ENCODE measurements at places on chromosomes 6 and 20.
A peak's percentile ranks its signal among the peaks of the same experiment; 100 is the strongest.

DNA sequence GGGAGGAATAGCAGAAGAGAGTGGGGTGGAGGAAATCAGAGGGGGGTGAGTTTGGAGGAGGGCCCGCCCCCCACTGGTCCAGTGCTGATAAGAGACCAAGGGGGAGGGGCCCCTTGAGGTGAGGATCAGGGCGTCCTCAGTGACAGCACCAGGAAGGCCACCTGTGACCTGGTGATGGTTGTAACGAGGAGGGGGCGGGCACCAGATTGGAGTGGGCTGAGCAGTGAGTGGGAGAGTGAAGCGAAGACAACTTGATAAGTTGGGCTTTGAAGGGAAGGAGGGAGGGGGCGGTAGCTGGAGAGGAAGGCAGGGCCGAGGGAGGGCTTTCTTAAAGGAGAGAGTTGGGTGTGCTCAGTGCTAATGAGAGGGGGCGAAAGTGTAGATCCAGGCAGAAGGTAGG lies 30.7 kb downstream of the CDH22 start:
- DNase-seq, result no peak

- DNase-seq, result no peak
These were observed 142.5 kb upstream of the RUNX2 start for GRCh38 chr6:45185403-45186251.

GRCh38 chr6:35096129-35096862 lies 44.8 kb downstream of the TCP11 start:
- no peak for DNase-seq

DNA sequence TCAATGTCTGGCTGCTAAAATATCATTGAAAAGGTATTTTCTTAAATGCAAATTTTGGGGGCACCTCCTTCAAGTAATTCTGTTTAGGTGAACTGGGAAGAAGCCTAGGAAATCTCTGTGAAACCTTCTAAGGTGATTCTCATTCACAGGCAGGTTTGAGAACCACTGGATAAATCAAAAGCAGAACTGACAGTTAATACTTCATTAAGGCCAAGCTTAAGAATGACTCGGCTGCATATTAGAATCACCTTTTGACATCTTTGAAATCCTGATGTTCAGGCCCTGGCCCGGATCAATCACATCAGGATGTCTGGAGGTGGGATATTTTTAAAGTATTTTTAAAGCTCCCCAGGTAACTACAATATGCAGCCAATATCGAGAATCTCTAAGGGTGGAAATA lies 50.6 kb downstream of the FKBP1C start:
- DNase-seq, result no peak

GRCh38 chr6:7390226-7390878 lies 744 bp downstream of the RIOK1 start:
- DNase-seq, result no peak

DNA sequence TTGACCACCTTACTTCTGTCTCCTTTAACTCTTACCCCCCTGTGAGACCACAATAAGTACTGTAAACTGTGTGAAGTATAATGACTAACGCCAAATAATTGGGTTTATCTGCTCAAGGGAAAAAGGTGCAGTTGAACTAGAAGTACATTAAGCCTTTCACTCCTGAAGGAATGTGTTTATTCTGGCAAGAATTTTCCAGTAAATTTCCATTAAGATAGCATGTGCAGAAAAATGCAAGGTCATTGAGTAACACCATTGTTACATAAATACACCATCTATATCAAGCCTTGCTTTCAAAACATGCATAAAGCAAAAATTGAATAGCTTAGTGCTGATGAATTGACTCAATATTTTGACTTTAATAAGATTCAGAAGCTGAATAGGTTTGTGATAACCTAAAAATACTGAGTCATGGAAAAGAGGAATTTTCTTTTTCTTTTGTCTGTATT lies 65.4 kb downstream of the ARHGAP18 start:
- no peak for DNase-seq

DNA sequence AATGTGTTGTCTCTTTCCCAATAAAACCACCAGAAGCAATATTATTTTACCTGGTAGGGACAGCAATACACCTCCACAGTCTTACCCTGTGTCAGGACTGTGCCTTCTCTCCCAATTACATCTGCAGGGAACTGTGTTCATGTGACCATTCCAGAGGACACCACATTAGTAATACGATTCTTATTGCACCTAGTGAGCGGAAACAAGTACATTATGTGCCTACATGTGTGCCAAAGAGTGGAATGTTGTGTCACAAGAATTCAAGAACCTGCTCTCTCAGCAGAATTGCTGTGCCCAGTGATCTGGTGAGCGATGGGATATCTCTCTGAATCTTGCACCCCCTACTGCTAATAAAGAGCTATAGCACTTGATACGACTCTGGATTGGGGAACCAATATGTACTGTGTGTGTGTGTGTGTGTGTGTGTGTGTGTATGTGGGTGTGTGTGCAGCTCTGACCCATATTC lies 57.4 kb upstream of the FOXC1 start:
- DNase-seq, result no peak

DNA sequence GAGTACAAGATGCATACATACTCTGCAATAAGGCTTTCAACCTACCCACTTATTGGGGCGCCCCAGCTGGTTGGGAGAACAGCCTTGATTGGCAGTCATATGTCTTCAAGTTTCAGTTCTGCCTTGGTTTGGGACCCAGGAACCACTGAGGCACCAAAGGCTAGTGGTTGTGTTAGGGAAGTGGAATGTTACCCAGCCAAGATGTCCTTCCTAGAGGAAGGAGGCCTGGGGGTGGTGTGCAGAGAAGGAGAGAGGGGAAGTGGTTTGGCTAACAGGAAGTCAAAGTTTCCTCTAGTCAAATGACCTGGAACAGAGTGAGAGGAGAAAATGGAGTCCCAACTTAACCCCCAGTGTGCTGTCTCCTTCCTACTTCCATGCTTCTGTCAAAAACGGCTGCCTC lies 59.4 kb downstream of the CD164 start:
- peak; percentile 42 for DNase-seq

- no peak for DNase-seq
These were observed 17.7 kb downstream of the PCIF1 start for GRCh38 chr20:45951925-45952834.

DNA sequence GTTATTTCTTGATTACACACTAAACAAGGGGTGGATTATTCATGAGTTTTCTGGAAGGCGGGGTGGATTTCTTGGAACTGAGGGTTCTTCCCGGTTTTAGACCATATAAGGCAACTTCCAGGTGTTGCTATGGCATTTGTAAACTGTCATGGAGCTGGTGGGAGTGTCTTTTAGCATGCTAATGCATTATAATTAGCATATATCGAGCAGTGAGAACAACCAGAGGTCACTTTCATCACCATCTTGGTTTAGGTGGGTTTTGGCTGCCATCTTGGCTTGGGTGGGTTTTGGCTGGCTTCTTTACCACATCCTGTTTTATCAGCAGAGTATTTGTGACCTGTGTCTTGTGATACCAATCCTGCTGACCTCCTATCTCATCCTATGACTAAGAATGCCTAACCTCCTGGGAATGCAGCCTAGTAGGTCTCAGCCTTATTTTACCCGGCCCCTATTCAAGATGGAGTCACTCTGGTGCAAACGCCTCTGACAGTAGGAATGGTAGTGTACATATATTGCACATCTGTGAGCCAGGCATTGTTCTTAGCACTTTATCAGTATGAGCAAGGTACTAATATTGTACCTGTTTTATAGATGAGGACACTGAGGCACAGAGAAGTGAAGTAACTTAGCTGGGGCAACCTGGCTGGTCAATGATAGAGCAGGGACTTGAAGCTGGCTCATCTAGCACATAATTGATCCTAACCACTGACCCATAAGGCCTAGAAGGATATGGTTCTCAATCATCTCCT lies 203.7 kb downstream of the NFATC2 start:
- no peak for DNase-seq

DNA sequence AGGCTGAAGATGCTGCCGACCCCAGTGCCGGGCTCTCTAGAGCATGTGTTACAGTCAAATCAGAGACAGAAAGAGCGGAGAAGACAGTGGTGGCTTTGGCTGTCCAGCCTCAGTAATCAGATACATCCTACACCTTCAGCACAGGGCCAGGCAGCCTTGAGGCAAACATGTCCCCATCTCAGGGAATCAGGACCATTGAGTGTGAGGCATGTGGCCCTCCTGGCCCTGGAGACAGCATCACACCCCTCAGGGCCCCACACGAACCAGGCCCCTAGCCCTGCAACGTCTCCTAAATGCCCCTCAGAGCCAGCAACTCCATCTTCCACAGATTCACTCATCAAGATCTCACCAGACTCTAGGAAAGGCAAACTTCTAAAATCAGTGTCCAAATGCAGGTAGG lies 24.5 kb downstream of the PXDC1 start:
- DNase-seq, result no peak

DNA sequence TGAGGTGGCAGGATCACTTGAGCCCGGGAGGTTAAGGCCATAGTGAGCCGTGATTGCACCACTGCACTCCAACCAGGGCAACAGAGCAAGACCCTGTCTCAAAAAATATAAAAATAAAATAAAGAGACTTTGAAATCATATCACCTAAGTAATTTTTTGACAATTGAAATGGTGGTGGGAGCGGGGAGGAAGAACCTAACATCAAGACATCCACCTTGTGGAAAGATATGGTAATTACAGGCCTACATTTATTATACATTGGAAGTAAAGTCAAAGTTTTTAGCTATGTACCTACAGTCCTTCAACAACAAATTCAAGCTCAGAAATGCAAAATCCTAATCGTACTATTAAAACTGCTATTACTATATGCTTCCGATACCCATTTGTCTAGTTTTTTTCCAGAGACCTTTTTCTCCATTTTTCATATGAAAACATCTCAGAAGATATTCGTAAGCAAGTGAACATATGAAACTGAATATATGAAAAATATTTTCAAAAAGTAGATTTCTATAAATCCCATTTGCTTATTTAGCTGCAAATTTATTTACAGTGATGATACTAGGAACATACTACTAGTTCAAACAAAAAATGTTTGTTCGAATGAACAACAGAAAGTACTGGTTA lies 83.3 kb downstream of the SYCP2 start:
- DNase-seq, result no peak

DNA sequence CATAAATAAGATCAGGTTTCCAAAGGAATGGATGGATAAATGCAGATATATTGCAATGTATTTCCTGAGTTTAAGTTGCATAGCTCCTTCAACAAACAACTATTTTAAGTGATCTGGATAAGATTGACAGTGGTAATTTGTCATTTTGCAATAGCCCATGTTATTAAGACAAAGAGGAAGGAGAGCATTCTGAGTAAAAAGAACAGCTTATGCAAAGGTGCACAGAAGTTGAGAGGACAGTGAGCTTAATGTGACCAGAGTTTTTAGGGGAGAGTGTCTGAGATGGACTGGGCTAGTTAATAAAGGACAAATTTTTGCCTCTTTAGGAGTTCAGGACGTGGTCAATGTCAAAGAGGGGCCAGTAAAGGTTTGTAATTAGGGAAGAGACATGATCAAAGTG lies 48.8 kb upstream of the FBXO30 start:
- DNase-seq, result no peak

DNA sequence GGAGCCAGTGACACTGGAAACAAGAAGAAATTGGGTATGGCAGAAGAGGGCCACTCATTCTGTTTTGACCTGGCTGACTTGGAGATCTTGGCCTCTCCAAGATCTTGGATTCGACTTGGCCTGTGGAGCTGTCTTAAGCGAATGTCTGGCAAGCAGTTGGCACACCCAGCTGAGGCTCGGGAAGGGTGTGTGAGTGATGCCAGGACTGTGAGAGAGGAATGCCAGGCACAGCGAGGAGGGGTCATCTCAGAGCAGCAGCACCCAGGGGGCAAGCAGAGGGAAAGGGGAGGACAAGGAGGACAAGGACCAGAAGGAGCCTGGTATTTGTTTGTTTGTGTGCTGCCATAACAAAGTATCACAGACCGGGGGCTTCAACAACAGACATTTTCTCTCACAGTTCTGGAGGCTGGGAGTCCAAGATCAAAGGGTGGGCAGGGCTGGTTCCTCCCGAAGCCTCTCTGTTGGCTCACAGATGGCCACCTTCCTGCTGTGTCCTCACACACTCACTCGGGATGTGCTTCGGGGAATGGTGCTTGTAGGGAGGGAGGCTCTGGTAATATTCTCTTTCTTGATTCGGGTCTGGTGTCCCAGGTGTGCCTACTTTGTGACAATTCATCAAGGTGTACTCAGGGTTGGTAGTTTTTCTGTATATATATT lies 33.0 kb downstream of the RPP40 start:
- DNase-seq, result no peak

DNA sequence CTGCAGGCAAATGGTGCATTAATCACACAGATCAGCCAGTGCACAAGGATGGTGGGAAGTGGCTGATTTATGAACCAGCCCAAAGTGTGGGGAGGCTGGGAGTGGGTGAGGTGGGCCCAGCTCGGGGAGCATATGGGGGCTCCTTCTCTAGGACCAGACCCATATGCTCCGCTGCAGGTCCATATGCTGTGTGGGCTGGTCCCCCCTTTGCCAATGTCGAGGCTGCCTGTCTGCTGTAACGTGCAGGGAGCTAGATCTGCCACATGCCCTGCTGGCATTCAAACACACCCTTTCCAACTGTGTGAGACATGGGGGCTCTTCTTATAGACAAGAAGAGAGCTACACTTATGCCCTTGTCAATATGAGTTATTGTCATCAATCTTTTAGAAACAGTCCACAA lies 566.3 kb downstream of the DHX35 start:
- no peak for DNase-seq

DNA sequence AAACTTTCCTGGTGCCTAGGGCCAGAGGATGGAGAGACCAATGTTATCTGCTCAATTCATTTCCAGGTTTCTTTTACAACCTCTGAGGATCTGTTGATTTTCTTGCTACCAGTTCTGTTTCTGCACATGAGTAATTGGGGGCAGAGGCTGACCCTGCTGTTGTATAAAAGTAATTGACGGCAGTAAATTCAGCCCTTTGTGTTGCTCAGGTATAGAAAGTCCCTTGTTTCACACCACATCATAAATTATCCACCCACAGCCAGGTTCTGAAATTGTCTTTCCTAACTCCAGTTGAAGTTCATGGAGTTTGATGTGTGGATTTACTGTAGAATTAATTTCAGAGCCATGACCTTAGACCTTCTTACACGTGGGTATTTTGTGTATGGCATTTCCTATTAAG lies 107.4 kb upstream of the GRIK2 start:
- no peak for DNase-seq

DNA sequence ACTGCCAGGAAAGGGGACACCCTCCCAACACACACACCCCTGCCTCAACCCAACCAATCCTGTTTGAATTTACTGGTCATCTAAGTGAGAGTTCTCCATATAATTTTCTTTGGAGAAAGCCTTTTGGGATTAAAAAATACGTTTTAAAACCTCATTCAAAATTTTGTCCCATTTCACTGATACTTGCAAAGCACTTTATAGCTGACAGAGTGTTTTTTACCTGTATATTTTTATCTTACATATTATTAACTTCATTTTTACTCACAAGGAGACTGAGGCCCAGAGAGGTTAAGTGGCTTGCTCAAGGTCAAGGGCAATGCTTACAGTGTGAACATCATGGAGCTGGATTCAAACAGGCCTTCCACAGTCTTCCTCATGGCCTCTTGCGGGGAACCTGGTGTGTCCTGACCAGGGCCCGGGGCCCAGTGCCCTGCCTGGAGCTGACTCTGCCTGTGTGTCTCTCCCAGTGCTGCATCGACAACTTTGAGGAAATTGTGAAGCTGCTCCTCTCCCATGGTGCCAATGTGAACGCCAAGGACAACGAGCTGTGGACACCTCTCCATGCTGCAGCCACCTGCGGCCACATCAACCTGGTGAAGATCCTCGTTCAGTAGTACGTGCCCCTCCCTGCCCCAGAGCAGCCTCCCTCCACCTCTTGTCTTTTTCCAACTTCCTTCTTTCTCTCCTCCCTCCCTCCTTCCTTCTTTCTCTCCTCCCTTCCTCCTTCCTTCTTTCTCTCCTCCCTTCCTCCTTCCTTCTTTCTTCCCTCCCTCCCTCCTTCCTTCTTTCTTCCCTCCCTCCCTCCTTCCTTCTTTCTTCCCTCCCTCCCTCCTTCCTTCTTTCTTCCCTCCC lies 30.9 kb upstream of the FAM83D start:
- no peak for DNase-seq

All from CD4-positive, alpha-beta T cell treated with Interleukin-15 for 1 hour (primary cell).